ENCODE measurements at places on chromosomes 11 and 22. TPM values are rescaled to one million over a fixed set of nuclear protein-coding genes. Genes with fewer than 3 reads are reported as not detected.

SCN2B gene
- total RNA-seq, result not detected

TRIM51 gene
- total RNA-seq, result not detected

- DNase-seq, result no peak
Observed at GRCh38 chr11:82831364-82831763, 68.9 kb downstream of the PRCP start.

DNA sequence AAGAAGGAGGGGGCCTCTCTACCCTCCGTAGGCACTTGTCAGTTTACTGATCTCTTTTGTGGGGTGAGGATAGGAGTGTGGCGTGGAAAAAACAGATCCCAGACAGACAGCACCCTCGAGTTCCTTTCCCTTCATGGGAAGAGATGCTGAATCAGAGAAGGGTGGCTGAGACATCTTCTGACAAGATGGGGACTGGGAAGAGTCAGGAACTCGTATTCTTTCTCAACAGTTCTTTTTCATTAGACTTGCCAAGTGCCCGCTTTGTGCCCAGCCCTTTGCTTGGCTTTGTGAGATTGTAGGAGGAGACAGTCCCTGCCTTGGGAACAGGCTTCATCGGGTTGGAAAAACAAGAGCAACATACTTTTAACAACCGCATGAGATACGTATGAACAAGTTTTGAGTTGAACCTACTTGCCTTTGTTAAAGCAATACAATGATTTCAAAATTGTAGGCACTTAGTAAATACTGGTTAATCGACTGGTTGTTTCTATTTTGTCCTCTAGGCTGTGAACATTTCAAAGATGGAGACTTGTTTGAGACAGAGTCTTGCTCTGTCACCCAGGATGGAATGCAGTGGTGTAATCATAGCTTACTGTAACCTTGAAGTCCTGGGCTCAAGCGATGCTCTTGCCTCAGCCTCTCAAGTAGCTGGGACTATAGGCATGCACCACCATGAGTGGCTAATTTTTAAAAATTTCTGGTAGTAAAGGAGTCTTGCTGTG lies 1.1 kb downstream of the RRM1 start:
- no peak for DNase-seq

GRCh38 chr11:118610773-118611432 lies 3.5 kb downstream of the PHLDB1 start:
- DNase-seq, result no peak

GRCh38 chr11:65886826-65887722 lies 1.2 kb downstream of the FIBP start:
- no peak for DNase-seq

- no peak for DNase-seq
Observed at GRCh38 chr11:33742249-33742851, 6.1 kb upstream of the CD59 start.

DNA sequence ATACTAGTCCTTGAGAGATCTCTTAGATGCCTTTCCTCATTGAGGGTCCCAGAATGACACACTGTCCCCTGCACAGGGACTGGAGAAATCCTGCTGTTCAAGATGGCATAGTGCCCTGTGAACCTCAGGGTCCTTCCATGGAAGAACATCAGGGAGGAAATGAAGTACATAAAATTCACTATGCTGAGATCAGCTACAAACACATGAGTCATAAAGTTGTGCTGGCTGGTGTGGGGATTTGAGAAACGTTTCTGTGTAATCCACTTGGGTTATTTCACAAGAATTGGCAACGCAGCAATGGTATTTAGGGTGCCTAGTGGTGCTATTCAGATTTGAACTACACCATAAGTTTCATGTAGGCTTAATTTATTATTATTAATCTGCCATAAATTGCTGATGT lies 174.4 kb downstream of the MAML2 start:
- no peak for DNase-seq

- DNase-seq, result no peak
Observed at GRCh38 chr11:68327586-68328370, 15.4 kb downstream of the LRP5 start.

GRCh38 chr22:46366801-46367706 lies 31.5 kb downstream of the TRMU start:
- DNase-seq, result no peak

GRCh38 chr11:111723595-111723994 lies 42.6 kb downstream of the PPP2R1B start:
- DNase-seq, result no peak
